ENCODE measurements at places on chromosomes 16 and 17. TPM values are rescaled to one million over a fixed set of nuclear protein-coding genes. Genes with fewer than 3 reads are reported as not detected.

ERAL1 gene
- total RNA-seq = 58.2 TPM

GRCh38 chr16:78179666-78180065 is 80.2 kb downstream of the WWOX start:
- H3K27me3 ChIP-seq = no peaks in the 10 kb centered on the region
- no peaks in the 10 kb centered on the region for H3K4me1 ChIP-seq
- no peak for DNase-seq
- no peak overlapping the region for H3K27ac ChIP-seq

KRT33A gene
- not detected for total RNA-seq

GRCh38 chr17:34442387-34443111 is 79.5 kb upstream of the CCL1 start:
- no peaks in the 10 kb centered on the region for H3K36me3 ChIP-seq
- H3K27ac ChIP-seq = no peak overlapping the region
- DNase-seq = no peak
- H3K4me1 ChIP-seq = no peaks in the 10 kb centered on the region
- no peak overlapping the region for H3K4me3 ChIP-seq

- H3K27ac ChIP-seq = no peak overlapping the region
- H3K4me3 ChIP-seq = no peak overlapping the region
- H3K4me1 ChIP-seq = peaks cover 16% of the 10 kb centered on the region
- DNase-seq = no peak
- no peaks in the 10 kb centered on the region for H3K27me3 ChIP-seq
Observed at GRCh38 chr17:54974759-54975158, 6.2 kb downstream of the STXBP4 start.

Measured in activated CD8-positive, alpha-beta T cell treated with anti-CD3 and anti-CD28 coated beads for 36 hours (primary cell).